ENCODE measurements at places on chromosomes 7 and 10.

GRCh38 chr10:15742102-15742501 is 22.4 kb upstream of the ITGA8 start:
- DNase-seq = no peak

GRCh38 chr10:110034596-110034995 is 26.8 kb downstream of the ADD3 start:
- no peak for DNase-seq

- no peak for DNase-seq
These were observed at the start of gene ZMYND11 for GRCh38 chr10:135132-135600. Gene ZMYND11, plus strand, starts transcription at chr10:135455. Its CDS starts 44,558 bp downstream, at chr10:180013.

DNA sequence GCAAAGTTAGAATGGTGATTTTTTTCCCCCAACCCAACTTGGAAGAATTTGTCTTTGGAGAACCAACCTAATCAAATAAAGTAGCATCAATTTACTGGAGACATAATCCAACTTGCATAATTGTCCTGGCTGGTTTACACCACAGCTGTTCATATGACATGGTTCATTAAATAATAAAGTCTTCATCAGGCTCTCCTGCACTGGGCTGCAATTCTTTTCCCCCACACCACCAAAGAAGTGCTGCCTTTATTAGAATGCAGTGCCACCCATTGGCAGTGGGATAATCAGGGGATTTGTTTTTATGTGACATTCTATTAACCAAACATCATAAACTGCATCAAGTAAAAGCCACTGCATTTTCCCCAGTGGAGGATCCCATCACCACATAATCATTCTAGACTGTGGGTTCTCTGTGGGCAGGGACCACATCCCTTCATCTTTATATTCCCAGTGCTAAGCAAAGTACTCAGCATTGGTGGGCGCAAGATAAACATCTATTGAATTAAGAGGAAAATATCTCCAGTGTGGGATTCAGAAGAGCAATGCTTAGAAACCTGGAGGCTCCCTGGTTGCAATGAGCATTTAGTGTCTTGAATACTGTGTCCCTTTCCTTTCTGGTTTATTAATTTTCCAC is 322.0 kb downstream of the KCNMA1 start:
- no peak for DNase-seq

DNA sequence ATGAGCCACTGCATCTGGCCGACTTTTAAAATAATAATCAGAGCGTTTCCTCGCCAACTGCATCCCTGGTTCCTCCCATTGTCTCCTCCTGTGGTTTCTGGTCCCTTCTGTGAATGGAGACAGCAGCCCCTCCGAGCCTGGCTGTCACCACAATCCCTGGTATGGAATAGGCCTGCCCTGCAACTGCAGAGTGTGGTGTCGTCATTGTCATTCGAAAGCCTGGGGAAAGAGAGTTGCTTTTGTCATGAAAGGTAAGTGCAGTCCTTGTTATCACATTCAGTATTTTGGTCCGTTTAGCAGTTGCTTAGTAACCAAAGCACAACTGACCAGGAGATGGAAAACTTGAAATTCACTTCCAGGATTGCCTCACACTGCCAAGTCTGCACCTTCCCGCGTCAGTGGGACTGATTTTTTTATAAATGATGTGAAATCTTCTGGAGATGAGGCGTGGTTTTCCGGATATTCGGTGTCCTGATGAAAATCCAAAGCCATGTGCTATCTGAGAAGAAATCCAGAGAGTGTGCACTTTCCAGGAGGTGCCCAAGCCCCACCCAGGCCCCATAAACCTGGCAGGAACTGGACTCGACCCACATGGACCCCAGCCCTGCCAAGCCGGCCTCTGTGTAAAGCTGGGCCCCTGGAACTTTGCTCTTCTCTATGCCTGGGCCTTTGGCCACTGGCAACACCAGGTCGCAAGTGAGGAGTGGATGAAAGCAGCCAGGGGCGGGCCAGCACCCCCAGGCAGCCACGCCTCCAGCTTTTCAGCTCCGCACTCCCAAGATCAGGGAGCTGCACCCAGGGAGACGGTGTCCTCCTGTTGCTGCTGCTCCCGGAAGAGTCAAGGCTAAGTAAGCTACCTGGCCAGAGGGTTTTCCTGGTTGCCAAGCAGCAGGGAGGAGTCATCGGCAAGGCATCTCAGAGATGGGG is 133.7 kb upstream of the SH2B2 start:
- DNase-seq = no peak

- DNase-seq = no peak
These were observed 149.5 kb downstream of the ZEB1 start for GRCh38 chr10:31468536-31468859.

Data from omental fat pad (tissue), 4 donors.